Activated CD8-positive, alpha-beta memory T cell treated with anti-CD3 and anti-CD28 coated beads, Interleukin-2, amount 10 ng/mL, durations not matched to agents 7 days and 5 days (primary cell): ENCODE measurements at places on chromosomes 6 and 20. TPM values are rescaled to one million over a fixed set of nuclear protein-coding genes. Genes with fewer than 3 reads are reported as not detected.

The SENP6 gene
- total RNA-seq, result 79.2 TPM

The THBD gene
- total RNA-seq, result not detected

The CAGE1 gene
- total RNA-seq, result 0.18 TPM

The EDN1 gene
- total RNA-seq, result not detected

The MGME1 gene
- total RNA-seq, result 50.7 TPM

- DNase-seq, result no peak
These were observed 125.8 kb downstream of the NFATC2 start for GRCh38 chr20:51416532-51417249.

DNA sequence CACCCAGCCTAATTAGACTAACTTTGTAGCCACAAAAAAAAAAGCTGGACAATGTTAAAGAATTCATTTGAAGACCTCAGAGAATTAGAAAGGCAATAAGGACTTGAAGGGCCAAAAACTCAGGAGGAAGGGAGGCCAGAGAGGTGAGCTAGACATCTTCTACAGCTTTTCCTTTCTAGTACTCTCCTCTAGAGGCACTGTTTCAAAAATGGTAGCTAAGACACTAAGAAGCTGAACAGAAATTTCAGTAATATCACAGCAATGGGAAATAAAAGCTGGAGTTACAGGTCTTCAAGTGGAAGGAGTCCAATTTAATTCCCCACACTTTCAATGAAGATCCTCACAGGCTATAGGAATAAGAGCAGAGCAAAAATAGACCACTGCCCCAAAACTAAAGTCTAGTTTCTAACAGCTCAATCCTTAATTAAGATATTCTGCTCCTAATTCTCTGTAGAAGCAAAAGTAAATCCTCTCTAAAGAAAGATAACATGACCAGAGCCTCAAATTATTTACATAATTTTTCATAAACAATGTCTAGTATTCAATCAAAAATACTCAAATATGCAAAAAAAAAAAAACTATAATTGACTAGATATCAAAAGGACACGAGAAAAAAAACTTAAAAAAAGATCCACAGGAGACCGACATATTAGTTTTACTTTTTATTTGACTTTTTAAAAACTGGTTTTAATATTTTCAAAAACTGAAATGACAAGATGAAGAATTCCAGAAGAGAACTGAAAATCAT is 63.7 kb downstream of the RNGTT start:
- DNase-seq, result no peak

DNA sequence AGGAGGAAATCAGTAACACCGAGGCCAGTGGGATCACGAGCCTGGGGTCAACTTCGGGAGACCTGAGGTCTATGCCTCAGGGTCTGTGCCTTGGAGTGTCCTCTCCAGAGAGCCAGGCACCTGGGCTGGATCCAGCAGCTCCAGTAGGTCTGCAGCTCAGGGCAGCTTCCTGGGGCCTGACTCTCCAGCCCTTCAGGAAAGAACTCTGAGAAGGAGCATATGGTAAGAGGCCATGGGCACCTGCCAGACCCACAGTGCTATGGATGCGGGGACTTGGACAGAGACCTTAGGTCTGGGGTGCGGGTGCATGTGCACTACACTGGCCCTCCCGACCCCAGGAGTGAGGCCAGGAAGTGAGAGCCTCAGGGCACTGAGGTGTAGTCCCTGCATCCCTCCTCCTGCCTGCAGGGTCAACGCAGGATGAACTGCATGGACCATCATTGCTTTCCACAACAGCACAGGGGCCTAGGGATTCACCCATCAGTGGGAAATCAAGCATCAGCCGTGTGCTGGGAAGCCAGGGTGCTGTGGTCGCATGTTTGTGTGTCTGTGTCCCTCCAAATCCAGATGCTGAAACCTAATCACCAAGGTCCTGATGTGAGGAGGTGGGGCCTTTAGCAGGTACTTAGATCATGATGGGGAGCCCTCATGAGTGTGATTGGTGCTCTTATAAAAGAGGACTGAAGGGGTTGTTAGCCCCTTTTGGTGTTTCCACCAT is 210.9 kb upstream of the CST7 start:
- DNase-seq, result no peak

DNA sequence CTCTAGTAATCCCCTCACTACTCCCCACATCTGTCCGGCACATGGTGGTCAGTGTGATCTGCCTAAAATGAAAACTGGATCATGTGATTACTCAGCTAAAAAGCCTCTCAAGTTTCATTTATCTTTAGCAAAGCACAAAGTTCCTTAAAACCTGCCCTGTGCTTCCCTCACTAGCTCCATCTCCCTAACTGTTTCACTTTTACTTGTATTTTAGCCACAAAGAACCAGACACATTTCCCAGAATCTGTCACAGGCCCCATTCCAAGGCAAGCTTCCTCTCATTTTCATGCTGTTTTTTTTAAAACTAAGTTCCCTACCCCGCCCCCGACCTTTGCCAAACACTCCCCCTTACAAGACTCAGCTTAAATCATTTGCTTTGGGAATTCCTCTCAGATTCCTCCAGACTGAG is 8.9 kb upstream of the IGF2R start:
- no peak for DNase-seq

- DNase-seq, result no peak
These were observed 55.9 kb downstream of the KCNQ5 start for GRCh38 chr6:72677740-72678139.

GRCh38 chr20:8375898-8376297 is 243.8 kb downstream of the PLCB1 start:
- DNase-seq, result no peak

- DNase-seq, result peak; percentile 31
These were observed 174.2 kb downstream of the DLL1 start for GRCh38 chr6:170116636-170117035.

DNA sequence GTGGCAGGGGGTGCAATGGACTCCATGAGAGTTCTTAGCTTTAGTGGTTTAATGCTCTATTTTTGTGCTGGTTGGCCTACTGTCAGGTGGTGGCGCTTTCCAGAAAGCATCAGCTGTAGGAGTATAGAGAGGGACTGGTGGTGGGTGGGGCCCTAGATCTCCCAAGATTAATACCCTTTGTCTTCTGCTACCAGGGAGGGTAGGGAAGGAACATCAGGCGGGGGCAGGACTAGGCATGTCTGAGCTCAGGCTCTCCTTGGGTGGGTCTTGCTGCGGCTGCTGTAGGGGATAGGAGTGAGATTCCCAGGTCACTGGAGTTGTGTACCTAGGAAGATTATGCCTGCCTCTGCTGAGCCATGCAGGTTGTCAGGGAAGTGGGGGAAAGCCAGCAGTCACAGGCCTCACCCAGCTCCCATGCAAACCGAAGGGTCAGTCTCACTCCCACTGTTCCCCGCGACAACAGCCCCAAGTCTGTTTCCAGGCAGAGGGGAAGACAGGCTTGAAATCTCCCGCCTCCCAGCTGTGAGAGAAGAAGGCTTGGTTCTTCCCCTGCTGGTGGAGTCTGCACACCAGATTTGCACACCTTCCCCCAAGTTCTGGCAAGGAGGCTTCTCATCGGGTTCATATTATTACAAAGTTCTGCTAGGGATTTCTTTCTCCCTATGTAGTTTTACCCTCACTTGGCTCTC is 46.7 kb upstream of the PKIB start:
- DNase-seq, result no peak

DNA sequence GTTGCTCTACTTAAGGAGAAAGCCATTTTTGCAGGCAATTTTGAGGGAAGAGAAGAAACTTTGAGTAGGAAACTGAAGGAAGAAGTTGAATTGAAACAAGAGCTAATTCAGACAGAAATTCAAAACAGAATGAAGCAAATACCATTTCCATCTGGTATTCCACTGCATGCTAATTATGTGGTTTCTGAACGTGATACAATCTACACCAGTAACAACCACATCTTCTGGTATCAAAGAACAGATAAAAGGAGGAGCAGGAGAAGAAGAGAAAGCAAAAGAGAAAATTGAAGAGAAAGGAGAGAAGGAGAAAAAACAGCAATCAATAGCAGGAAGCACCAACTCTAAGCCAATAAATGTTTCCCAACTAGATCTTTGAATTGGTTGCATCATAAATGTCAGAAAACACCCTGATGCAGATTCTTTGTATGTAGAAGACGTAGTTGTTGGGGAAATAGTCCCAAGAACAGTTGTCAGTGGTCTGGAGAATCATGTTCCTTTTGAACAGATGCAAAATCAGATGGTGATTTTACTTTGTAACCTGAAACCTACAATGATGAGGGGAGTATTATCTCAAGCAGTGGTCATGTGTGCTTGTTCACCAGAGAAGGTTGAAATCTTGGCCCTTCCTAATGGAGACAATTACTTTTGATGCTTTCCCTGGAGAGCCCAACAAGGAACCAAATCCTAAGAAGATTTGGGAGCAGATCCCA is 132.4 kb downstream of the MACROD2 start:
- no peak for DNase-seq

DNA sequence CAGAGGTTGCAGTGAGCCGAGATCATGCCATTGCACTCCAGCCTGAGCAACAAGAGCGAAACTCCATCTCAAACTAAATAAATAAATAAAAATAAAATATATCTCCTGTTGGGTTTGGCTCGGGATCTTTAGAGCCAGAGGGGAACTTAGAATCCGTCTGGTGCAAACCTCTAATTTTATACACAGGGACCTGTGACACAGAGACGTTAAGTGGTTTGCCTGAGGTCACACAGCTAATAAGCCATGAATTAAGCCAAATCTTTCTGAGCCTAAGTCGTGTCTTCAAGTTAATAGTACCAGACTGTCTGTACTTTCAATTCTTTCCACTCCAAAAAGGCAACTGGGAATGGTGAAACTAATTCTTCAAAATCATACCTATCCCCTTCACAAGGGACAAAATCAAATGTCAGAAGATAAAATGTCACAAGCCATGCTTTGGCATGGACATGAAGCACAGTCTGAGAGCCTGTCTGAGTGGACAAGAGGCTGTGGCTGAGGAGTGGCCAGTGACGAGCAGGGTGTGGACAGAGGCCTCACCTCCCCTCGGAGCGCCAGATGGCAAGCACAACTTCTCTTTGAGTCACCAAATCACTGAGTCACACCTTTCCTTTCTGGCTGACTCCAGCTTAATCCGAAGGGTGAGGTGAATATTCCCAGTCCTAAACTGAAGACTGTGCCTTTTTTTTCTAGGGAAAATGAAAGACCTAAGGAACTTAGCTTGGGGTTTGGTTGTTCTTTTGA is 177.4 kb downstream of the TFAP2A start:
- DNase-seq, result no peak

DNA sequence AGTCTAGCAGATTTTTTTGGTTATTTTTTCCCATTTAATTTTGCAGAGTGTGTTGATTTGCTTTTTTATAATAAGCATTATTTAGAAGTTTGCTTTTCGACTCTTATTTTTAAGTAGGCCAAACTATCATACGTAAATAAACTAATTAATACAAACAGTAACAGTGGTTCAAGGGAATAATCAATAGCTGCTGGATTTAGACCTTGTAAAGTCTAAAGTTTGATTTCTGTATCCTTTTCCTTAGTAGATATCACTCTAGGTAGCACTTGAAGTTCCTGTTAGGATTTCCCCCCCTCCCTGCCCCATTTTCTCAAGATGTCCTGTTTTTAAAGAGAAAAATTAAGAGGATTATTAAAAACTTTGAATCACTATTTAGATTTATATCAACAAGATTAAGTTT is 136.1 kb downstream of the B3GAT2 start:
- no peak for DNase-seq

DNA sequence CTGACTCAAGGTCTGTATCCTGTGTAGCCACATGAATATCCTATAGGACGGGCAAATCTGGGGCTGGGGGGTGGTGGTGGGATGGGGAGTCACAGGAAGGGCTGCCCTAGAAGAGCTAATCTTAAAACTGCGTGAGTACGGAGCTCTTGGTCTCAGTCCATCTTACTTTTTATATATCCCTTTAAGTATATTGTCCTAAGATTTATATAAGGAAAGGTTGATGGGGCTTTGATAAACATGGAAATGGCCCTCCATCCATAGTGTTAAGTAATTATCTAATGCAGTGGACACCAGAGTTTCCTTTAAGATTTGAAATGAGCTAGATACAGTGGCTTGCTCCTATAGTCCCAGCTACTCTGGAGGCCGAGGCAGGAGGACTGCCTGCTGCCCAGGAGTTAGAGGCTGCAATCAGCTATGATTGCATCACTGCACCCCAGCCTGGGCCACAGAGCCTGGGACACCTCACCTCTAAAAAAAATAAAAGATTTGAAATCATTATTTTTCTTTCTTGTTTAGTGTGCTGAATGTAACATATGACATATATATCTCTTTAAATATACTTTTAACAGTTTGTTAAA is 24.2 kb upstream of the DYNLRB1 start:
- DNase-seq, result no peak

DNA sequence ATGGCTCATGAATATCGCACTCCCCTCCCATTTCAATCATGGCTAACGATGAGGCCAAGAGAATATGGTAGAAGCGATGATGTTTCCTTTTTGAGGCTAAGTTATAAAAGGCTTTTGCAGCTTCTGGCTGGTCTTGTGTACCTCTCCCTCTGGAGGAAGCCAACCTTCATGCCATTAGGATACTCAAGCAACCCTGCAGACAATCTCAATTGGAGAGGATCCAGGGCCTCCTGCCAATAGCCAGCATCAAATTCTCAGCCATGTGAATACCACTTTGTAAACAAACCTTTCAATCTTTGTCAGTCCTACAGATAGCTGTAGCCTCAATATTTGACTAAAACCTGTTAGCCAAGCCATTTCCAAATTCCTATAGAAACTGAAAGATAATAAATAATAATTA is 738.4 kb downstream of the KIF16B start:
- DNase-seq, result no peak

- DNase-seq, result no peak
These were observed 572.9 kb upstream of the NOX3 start for GRCh38 chr6:156028335-156029131.

- no peak for DNase-seq
These were observed 118.3 kb upstream of the FAM184A start for GRCh38 chr6:119196715-119197114.

DNA sequence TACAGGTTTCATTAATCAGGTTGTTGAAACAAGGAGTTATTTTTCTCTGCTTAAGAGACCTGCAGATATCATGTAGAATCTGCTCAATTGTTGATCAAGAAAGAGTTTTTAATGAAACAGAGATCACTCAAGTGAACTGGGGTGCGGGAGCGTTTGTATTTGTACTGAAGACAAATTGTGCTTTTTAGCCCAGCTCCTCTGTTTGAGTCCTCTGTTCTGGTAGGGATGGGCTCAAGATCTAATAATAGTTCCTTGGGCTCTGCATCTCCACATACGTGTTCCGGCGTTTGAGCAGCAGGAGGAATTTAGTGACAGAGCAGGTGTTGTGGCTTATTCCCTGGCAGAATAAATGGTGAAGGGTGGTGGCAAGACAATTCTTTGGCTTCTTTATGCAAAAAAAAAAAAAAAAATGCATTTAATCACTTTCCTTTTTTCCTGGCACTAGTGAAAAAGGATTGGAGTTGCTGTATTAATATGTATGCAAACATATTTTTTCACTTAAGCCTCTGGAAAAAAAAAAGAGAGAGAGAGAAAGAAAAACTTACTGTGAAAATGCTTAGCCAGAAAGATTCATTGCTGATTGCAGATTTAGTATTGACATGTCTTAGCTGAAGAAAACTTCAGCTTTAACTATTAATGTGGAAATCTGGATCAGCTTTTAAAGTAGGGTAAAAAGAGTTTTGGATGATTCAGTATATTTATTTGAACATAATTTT is 4.0 kb downstream of the CITED2 start:
- no peak for DNase-seq
